ENCODE measurements at places on chromosomes 12 and 14.

GRCh38 chr14:96748362-96748761 is 48.8 kb upstream of the VRK1 start:
- no peak for DNase-seq

DNA sequence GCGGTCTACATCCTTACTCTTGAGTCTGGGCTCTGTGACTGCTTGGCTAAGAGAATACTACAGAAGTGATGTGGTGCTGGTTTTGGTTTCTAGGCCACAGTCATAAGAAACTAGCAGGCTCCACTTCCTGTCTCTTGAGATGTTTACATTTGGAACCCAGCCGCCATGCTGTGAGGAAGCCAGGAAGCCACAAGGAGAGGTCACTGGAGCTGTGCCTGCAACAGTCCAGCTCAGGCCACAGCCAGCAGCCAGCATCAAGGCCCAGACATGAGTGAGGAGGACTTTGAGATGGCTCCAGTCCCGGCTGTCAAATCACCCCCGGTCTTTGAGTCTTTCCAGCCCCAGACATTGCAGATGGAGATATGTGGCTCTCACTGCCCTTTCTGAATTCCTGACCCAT is 12.9 kb upstream of the FAM181A start:
- no peak for DNase-seq

- DNase-seq: no peak
Observed at GRCh38 chr12:27828196-27828595, 48.2 kb upstream of the MANSC4 start.

GRCh38 chr14:58805057-58805456 is 167.3 kb downstream of the DACT1 start:
- no peak for DNase-seq

GRCh38 chr12:16972923-16973770 is 367.2 kb upstream of the LMO3 start:
- no peak for DNase-seq

DNA sequence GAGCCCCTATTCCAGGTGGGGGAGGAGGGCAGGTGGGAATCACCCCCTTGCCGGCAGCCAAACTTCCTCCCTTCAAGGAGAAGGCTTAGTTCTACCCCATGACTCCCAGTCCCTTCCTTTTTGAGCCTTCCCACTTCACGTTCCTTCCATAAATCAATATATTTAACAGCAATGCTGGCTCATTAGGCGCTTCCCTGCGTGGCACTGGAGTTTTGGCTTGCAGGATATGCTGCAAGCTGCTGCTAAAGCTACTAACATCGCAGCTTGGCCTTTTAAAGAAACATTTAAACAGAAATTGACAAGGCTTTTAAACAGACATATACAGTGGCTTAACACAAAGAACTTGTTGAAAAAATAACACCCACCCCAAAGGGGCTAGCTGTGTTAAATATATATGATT is 308.0 kb upstream of the FKBP4 start:
- DNase-seq: no peak

GRCh38 chr12:31492599-31493196 is 98.2 kb downstream of the DENND5B start:
- DNase-seq: no peak

GRCh38 chr14:61537563-61538463 is 157.5 kb upstream of the HIF1A start:
- no peak for DNase-seq

All from cortex of kidney (tissue), 1 donor.